ENCODE measurements at places on chromosomes 16 and 17.

DNA sequence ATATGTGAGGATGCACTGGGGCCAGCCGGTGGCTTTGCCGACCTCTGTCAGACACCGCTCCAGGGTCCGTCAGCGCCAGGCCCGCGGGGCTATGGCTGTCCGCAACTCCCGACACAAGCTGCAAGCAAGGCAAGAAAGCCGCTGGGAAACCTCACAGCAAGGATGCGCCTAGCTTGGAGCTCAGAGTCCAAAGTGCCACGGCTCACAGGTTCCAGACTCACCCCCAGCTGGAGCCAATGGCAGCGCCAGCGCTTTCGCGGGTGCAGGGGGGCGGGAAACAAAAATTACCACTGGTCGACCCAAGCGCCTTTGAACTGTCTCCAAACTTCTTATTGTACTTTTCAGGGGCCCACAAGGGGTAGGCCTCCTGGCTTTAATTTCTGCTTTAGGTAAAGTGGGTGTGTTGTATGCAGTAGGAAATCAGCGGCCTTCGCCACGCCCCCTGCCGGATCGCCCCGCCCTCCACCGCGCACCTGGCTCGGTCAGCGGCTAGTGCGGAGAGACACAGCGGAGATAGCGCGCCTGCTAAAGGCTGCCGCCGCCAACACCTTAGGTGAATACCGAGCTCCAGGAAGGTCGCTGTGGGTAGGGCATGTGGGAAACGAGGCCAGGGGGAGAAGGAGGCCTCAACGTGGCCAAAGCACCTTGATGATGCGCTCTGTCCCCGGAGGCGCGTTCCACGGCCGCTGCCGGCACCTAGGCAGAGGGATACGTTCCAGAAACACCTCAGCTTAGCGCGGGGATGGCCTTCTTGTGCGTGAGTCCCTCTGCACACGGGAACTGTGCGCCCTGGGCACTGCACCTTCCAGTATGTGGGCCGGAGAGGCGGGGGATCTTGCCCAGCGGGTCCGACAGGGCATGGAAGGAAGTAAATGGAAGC, 61.0 kb upstream of the RBL2 start:
- peak; percentile 73 for DNase-seq

DNA sequence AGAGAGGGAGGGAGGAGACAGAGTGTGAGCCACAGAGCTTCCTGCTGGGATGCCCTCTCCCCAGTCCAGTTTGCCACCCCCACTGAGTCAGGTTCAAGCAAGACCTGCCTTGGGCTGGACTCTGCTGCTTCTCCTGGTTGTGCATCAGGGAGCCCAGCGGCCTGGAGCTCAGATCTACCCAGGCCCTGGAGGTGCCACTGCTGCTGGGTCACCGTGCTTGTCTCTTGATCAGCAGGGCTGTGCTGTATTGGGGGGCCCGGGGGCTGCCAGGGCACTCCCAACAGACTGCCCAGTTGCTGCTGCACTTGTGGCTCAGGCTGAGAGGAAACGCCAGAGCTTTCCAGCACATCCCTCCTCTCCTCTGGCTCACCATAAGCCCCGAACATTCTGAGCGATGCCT, 8.9 kb downstream of the TLE7 start:
- no peak for DNase-seq

DNA sequence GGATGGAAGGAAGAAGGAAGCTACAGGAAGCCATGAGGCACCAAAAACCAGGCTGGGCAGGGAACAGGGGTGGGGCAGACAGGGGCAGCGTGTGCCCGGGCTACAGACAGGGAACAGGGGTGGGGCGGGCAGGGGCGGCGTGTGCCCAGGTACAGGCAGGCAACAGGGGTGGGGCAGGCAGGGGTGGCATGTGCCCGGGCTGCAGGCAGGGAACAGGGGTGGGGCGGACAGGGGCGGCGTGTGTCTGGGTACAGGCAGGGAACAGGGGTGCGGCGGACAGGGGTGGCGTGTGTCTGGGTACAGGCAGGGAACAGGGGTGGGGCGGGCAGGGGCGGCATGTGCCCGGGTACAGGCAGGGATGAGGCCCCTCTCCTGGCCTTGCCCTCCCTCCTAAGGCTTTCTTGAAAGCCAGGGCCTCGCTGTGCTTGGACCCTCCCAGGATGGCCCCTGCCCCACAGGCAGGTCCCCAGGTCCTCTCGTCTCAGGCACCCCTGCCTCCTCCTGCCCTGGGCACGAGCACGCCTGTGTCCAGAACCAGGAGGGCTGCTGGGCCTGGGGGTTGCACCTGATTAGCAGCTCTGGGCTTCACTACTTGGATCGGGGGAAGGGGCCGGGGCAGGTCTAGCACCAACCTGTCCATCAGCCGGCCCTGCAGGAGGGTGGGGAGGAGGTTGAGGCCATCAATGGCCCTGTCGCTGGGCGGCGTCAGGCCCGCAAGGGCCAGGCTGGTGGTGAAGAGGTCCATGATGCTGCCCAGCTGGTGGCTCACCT, 14.5 kb upstream of the APRT start:
- DNase-seq: no peak

GRCh38 chr17:691423-691822, 23.2 kb downstream of the VPS53 start:
- DNase-seq: no peak

DNA sequence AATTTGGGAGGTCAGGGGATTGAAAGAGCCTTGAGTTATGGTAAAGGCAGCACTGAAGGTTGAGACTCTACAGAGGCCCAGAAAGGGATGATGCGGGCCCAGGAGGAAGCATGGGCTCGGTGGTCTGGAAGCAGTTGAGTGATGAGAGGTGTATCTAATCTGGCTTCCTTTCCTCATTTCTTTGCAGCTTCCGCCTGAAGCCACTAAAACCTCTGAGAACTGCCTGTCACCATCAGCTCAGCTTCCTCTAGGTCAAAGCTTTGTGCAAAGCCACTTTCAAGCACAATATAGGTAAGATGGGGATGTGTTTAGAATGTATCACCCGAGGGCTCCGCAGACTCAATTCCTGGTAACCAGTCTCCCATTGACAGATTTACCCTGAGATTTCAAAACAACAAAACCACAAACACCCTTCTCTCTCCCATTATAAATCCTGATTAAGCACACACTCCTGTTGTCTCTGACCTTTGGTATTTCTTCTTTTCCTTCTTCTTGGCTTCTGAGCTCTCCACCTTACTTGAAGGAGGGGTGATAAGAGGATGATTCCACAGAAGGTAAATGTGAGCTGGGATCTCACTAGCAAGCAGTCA, 21.2 kb downstream of the USP43 start:
- no peak for DNase-seq

- DNase-seq: no peak
These were observed 17.4 kb downstream of the CA4 start for GRCh38 chr17:60167065-60167741.

GRCh38 chr17:50763716-50764475, 3.4 kb downstream of the ANKRD40CL start:
- no peak for DNase-seq

GRCh38 chr17:73420897-73421296, 109.1 kb upstream of the CDC42EP4 start:
- no peak for DNase-seq

DNA sequence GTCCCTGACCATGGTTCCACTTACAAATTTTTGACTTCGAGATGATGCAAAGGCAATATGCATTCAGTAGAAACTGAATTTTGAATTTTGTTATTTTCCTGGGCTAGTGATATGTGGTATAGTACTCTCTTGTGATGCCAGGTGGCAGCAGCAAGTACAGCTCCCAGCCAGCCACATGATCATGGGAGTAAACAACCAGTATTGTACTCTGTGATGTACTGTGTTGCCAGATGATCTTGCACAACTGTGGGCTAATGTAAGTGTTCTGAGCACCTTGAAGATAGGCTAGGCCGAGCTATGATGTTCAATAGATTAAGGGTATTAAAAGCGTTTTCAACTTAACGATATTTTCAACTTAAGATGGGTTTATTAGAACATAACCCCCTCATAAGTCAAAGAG, 250.8 kb downstream of the STX8 start:
- DNase-seq: no peak

DNA sequence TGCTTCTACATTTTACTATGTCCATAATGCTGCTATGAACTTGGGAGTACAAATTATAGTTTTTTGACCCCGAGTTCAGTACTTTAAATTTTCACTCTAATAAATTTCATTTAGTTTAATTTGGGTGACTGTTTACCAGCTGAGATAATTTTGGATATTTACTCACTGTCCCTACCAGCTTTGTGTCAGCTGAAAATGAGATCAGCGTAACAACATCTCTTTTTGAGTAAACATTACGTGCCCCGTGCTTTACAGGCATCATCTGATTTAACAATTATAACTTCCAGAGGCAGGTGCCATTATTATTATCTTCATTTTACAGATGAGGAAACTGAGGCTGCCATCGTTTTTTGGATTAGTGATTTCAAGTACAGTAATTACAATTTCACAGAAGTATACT, 15.0 kb downstream of the GFOD2 start:
- DNase-seq: no peak

DNA sequence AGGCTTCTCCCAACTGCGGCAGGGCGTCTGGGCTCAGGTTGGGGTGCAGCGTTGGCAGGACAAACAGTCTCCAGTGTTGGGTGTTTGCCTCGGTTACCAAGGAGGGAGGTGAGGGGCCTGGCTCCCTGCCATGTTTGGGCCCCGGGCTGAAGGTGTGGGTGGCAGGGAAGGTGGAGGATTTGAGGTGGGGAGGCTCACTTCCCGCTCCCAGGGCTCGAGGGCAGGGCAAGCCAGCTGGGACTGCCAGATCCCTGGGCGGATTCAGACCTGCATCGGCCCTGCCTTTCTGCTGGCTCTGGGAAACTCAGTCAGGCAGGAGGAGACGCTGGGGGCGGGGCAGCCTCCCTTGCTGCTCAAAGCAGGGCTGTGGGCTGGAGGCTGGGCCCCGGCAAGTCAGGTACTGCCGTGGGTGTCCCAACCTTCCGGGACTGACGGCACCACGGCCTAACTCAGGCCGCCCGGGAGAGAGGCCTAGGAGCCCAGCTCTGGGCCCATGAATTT, 31.3 kb upstream of the KRT17 start:
- DNase-seq: no peak

- DNase-seq: no peak
These were observed 1.0 kb downstream of the KAT8 start for GRCh38 chr16:31118223-31119155.

DNA sequence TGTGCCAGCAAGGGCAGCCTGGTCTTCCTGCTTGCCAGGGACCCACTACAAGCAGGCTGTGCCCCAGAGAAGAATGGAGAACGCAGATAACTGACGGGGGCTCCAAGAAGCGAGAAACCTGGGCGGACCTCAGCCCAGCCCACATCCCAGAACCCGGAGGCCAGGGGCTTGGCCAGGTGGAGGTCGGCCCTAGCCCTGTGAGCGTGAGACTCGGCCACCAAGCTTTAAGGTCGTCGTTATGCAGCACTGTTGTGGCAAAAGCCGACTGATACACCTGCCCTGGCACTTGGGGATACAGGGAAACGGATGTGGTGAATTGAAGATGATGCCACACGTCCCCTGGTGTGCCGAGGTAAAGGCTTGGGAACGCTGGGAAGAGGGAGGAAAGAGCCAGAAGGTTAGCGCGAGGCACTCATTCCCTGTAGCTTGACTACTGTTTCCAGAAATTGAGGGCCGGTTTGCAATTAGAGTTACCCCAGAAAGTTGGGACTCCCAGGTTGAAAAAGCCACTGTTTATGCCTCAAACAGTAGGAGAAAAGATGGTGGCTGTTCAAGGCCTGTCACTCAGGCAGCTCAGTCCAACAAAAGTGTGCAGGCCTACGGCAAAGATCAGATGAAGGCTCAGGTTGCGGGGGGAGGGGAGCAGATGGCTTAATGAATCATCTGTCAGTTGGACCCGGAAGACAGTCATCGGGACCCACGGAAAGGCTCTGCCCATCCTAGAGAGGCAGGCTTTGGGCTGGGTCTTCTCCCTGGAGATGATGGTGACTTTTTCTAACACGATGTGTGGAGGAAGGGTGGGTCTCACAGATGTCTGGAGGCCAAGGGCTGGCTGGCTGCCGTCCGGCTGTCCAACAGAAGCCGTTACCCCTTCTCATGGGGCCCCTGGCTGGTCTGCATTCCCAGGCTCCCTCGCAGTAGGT, 45.6 kb upstream of the BAHCC1 start:
- DNase-seq: no peak

- DNase-seq: no peak
These were observed 23.3 kb downstream of the CEP131 start for GRCh38 chr17:81199482-81199830.

GRCh38 chr16:75491876-75492275, 3.4 kb downstream of the CHST6 start:
- no peak for DNase-seq

GRCh38 chr17:42124256-42124655, 1.7 kb downstream of the HSPB9 start:
- DNase-seq: no peak

DNA sequence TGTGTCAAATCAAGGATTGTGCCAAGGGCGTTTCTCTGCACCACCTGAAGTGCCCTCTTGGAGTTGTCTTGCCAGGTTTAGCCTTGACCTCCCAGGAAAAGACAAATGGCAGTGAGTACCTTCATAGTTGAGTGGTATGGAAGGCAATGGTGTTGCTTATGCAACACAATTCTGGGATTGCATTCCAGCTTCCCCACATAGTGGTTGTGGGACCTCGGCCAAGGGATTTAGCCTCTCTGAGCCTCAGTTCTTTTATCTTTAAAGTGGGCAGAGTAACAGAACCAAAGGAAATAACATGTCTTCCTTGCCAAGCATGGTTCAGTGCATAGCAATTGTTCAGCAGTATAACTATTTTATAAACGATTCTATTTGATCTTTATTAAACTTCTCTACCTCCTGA, 49.4 kb downstream of the CCDC42 start:
- no peak for DNase-seq

DNA sequence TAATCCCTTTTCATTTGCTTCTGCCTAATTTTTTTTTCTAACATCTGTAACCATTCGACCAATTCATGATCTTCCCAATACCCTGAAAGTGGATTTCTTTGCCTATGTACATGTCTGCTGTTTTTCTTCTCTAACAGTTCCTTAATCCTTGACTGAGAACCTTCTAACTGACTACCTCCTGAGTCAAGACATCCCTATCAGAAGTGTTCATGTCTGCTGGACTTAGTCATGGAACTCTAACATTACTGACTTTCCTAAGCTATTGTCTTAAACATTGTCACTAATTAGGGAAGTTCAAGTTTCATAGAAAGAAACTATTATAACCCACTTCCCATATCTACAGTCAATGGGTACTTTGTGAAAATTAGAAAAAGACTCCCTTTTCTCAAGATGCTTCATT, 52.4 kb upstream of the IRX5 start:
- no peak for DNase-seq

GRCh38 chr16:76955629-76956028, 235.4 kb upstream of the MON1B start:
- DNase-seq: no peak

All from T follicular helper cell (primary cell).